ENCODE measurements at places on chromosomes 13 and 19.

GRCh38 chr13:51122868-51123566 lies 11.9 kb upstream of the C13orf42 start:
- no peak for DNase-seq

DNA sequence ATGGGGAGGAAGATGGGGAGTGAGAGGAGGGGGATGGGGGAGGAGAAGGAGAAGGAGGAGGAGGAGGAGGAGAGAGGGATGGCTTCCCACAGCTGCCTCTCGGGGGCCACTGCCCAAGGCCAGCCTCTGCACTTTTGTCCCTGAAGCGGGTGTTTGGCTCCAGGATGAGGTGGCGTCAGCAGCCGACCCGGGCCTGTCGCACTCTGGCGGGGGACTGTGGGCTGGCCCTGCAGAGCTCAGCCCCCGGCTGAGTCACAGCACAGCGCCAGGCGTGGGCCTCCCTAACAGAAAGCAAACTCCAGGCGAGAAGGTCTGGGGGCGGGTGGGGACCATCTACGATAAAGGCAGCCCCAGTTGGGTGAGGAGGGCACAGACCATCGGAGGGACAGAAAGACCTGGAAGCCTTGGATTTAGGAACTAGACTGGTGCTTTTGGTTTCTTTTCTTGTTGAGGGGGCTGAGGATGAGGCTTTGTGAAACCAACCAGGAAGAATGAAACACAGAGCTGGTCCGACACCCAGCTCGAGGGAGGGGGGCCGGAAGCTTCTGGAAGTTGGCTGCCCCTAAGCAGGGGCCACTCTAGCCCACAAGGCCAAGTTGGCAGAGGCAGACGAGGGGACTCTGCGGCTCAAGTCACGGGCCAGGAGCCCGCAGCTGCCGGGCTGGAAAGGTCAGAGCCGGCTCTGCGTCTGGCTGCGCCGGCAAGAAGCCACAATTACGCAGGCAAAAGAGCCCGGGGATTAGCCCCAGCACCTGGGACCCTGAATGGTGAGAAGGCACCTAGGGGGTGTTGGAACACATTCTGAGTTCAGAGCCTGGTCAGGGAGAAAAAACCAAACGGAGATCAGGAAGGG lies 18.2 kb downstream of the LSM4 start:
- DNase-seq = peak; percentile 82

GRCh38 chr13:105307776-105308175 lies 1227.7 kb downstream of the EFNB2 start:
- DNase-seq = no peak

- DNase-seq = no peak
Measured at GRCh38 chr19:33409906-33410685, 36.6 kb downstream of the CEBPG start.

GRCh38 chr19:16032509-16033135 lies 43.7 kb upstream of the TPM4 start:
- no peak for DNase-seq

DNA sequence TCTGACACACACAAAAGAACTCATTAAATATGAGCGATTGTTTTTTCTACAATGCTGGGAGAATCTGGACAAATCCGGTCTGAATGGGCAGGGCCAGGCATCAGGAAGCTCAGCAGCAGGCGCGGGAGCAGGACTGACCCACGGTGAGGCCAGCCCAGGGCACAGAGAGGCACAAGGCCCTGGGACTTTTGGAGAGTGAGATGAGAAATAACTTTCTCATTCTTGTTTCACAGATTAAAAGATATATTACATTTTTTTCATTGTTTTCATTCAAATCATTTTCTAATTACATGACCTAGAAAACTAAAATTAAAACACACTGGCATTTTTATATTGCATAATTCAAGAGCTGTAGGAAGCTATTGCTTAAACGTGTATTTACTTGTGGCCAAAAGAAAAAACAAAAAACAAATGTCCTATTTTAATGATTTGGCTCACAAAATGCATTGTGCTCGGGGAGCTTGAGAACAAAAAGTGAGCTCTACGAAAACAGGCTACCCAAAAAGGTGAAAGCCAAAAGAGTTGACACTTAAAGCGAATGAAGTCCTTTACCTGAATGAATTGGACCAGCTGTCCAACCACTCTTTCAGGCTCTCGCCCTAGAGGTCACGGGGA lies 133.1 kb downstream of the TNFRSF19 start:
- DNase-seq = no peak

- DNase-seq = no peak
Measured at GRCh38 chr19:47020992-47021496, 1.4 kb downstream of the NPAS1 start.

- no peak for DNase-seq
Measured at GRCh38 chr13:51861723-51862300, at the start of gene CCDC70. TSS of gene CCDC70 (plus strand) at chr13:51861969. CDS start at chr13:51865412, 3,443 bp downstream.

DNA sequence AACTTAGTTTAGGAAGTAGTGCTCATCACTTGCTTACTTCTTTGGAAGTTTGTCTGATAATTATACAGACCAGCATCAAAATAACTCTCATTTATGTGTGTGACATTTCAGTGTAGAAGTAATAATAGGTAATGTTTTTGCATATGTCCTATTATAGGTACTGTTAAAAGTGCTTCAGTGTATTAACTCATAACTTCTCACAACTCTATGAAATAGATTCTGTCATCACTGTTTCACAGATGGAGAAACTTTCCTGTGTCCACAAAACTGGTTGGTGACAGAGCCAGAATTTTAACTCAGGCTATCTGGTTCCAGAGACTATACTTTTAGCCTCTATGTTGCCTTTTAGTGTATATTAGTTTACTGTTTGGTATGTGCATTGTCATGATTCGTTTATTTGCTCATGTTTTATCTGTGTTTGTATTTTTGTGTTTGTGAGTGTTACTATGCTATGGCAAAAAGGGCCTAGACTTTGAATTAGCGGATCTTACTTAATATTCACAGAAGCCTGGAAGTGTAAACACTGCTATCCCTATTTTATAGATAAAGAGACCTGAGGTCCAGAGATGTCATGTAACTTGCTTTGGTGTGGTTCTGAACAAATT lies 12.7 kb downstream of the LPAR6 start:
- DNase-seq = no peak

DNA sequence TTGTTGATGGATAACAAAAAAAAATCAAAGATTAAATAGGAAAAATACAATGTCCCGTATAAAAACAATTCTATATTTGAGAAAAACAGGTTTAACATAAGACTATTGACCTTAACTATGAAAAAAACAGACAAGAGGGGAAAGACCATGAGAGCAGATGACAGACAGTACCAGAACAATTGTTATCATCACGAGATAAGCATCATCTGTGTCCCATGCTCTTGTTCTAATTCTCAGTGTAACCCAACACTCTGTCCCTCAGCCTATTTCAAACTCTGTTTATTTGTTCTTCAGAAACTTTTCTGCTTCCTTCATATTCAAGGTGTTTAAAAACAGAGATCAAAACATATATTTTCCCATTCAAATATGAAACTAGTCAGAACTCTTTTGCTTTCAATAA lies 216.4 kb downstream of the PCDH9 start:
- no peak for DNase-seq

DNA sequence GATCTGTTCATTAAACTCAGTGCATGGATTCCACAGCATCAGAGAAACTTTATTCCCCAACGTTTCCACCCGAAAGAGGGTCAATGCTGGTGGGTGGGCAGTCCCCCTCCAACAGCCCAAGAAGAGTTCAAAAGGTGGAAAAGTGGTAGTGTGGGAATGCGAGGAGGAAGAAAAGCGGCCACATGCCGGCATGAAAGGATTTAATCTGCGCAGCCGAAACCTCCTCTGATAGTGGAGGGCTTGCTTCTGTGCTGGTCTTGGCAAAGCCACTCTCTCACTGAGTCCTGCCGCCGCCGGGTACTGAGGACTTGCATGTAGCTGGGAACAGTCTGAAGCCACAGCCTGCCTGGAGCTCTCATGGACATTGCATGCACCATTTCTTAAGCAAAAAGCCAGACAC lies 136.2 kb upstream of the ZNF536 start:
- no peak for DNase-seq

DNA sequence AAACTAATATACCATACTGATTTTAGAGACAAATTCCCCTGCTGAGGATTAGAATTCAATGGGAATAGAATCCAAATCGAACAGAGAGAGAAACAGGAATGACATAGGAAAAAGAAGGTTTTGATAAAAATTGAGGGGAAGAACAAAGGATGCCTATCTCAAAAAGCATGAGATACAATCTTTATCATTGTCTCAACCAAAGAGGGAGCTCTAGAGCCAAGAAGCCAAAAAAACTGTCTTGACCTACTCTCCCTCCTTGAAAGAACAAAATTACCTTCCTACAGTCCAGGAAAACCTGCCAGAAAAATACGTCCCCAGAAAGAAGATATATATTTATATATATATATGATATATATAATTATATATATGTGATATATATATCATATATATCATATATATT lies 39.2 kb upstream of the MIR17HG start:
- DNase-seq = no peak

- DNase-seq = no peak
Measured at GRCh38 chr13:33487575-33488243, 202.2 kb upstream of the STARD13 start.
